ENCODE measurements at places on chromosomes 3 and 15.

DNA sequence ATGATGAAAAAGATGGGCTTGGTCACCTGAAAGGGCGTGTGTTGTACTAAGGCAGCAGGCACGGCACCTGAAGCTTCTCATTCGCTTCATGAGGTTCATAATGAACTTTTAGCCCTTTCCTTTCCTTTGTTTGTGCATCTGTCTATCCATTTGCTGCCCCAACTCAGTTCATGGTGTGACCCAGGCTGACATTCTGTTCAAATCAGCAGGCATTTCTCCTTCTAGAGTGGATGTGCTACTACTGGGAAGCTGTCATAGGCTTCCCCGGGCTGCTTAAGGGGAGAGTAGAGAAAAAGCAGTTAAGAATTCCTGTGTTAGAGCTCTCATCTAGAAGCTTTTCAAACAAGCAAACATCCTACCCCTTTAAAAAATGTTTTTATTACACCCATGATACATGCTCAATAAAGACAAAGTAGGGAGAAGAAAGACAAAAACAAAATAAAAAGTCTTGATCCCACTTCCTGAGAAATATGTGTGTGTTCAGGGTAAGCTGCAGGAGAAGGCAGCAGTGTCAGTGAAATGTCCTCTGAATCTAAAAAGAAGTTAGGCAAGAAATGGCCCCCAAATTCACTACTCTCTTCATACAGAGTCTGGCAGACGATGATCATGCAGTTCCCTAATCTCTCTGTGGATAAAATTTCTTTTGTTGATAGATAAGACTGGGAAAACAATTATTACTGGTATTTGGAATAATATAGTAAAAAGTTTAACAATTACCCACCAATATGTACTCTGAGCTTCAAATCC, 136.9 kb upstream of the PFN2 start:
- DNase-seq: no peak

DNA sequence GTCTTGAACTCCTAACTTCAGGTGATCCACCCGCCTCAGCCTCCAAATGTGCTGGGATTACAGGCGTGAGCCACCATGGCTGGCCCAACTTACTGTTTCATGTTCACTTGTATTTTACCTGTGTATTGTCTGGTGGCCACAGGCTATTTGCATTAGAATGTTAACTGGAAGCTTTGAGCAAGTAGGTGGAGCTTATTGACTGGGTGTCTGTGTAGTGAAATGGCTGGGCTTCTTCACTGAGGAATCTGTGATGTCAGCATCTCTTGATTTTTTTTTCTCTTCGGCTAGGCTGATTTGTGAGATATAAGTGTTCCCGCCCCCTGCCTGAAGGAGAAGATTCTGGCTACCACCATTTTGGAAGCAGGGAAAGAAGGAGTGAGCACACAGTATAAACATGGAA, 237.8 kb upstream of the PEX5L start:
- DNase-seq: no peak

DNA sequence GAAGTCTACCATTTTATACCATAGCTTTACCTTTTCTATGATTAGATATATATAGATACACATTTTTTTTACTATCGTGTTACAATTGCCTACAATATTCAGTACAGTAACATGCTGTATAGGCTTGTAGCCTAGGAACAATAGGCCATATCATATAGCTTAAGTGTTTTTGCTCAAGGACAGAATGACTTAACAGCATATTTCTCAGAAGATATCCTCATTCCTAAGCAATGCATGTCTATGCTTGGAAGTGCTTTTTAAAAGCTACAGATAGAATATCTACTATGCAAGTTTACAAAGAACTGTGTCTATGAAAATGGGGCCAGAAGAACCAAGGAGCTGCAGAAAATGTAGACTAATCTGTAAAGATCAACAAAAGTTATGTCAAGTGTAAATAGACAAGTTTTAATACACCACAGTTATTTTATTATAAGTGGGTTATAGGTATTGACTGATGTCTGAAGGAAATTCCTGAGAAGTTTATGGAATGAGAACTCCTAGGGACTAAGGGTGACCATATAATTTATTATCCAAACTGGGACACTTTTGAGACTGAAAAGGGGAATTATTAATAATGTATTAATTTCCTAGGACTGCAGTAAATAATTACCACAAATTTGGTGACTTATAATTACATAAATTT, 138.7 kb upstream of the TGFBR2 start:
- no peak for DNase-seq

DNA sequence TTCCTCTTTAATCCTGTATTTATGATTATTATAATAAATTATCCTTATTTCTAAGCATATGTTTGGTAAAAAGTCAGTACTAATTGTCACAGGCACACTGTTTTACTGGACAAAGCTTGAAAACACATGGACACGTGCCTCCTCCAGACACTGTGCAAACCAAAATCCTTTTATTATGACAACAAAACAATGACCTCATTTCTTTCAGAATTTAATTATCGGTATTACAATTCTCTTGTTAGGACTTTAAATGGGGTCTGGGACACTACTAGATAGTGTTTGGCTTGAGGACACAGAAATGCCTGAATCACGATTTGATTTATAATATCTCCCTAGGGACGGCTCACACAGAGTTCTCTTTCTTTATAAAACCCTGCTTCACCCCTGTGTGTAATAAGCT, 107.3 kb upstream of the IGSF10 start:
- DNase-seq: no peak

- no peak for DNase-seq
These were observed 11.2 kb upstream of the DCAF1 start for GRCh38 chr3:51510996-51511395.

DNA sequence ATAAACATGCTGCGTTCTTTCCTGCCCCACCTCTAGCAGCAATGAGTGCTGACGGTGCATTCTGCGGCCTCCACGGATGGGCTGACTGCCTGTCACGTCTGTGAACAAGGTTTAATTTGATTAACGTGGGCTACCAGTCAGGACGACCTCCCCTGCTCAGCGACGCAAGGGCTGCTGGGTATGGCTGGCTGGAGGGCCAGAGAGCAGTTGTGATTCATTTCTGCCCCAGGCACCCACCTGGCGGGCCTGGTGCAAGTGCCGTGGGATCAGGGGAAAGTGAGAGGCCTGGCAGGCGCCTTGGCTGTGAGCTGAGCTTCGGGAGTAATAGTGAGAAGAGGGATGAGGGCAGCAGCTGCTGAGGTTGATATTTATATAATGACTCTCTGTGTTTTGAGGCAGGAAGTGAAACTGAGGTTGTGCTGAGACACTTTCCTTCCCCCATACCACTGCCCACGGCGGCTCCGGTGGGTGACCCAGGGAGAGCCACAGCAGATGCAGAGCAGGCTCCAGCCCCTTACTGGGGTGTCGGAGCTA, 190.4 kb upstream of the BCL6 start:
- no peak for DNase-seq

DNA sequence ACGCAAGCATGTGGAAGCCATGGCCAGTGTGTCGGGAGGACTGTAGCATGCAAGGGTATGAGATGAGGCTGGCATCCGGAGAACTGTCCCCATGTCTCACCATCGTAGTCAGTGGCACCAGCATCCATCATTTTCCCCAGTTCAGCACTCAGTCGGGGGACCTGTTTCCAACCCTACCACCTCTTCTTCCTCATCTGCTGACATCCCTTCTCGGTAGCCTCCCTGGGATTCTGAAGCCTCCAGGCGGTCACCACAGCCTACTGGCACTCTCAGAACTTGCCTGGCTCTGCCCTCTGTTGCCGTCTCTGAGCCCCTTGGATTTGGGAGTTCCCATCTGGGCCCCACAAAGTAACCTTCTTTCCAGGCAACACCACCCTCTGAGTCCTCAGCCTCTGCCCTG, 131.1 kb upstream of the ABHD17C start:
- no peak for DNase-seq

DNA sequence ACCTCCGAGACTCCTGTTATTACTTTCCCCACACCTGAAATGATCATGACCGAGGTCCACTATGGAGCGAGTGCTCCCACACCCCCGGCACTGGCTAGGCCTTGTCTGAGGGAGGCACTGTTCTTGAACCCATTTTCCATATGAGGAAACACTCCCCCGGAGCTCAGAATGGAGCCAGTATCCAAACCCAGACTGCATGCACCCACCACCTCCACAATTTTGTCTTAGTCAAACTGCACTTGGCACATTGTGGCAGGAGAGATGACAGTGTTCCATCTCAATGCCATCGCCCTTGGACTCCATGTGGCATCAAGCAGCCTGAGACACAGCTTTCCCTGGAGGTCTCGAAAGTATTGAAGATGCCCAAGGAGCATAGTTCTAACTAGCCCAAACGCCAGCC, 154.1 kb downstream of the NUP210 start:
- DNase-seq: no peak

DNA sequence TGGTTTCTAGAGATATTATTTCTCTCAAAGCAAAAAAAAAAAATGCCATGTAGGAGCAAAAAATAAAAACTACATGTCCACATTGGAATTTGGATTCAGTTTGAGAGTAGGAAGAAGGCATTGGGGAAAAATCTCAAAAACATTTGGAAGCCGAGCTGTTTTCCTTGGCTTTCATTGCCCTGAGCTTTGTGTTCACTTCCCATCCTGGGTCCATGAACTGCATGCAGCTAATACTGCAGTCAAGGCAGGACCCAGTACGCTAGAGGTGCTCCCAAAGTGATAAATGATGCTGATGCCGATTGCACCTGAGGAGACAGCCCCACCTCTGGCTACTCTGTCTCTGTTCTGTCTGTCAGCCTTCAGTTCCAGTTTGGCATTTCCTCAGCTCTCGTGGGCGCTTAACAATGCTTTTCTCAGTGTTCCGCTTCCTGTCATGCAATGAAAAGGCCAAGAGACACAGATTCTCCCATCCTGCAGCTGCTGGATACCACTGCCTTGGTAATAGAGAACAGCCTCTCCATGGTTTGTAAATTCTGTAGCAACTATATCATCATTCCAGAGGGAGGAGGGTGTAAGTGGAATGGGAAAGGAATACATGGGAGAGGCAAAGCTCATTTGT, 181.8 kb downstream of the RYR3 start:
- no peak for DNase-seq

DNA sequence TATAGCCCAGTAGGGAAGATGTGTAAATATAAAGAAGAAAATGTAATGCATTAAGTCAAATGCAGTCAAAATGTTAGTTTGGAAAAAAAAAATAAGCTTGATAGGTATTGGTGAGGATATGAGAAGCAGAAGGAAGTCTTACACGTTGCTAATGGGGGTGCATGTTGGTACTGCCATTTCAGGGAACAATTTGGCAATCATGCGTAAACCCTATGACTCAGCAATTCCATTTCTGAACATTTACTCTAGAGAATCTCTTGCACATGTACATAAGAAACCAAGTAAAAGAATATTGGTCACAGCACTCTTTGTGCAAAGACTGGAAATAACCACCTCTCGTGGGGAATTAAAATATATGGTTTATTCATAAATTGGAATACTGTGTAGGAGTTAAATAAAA, 35.5 kb upstream of the TIMP4 start:
- peak; percentile 71 for DNase-seq

DNA sequence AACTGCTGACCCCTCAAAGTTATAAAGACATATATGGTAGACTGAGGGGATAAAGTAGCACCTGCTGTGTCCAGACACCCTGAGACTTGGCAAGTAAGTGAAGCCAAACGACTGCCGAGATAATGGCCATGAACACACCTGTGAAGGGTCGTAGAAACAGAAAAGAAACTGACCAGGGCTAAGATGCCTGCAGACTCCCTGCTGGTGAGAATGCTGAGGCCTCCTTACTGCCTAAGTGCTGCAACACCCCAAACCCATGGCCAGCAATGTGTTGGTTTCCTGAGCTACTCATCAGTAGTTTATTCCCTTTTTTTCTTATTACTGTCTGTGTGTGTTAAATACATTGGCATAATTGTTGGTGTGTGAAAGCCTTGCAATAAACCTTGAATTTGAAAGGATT, 233.8 kb downstream of the ZNF385D start:
- no peak for DNase-seq

GRCh38 chr3:152583963-152584362, 251.0 kb upstream of the P2RY1 start:
- no peak for DNase-seq

DNA sequence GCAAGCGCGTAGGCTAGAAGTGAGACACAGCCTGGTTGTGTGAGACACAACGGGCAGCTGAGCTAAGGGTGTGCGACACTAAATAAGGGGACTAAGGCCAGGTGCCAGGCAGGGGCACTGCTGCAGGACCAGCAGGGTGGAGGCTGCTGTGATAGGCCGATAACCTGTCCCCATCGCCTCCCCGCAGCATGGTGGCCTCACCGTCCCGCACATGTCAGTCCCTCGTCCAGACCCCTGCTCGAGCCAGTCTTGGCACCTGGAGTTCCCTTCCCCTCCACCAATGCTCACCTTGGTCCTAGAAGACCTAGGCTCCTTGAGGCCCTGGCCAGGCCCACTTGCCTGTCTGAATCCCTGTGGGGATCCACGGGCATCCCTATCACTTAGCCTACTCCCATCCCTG, 96.1 kb downstream of the HMG20A start:
- DNase-seq: no peak

DNA sequence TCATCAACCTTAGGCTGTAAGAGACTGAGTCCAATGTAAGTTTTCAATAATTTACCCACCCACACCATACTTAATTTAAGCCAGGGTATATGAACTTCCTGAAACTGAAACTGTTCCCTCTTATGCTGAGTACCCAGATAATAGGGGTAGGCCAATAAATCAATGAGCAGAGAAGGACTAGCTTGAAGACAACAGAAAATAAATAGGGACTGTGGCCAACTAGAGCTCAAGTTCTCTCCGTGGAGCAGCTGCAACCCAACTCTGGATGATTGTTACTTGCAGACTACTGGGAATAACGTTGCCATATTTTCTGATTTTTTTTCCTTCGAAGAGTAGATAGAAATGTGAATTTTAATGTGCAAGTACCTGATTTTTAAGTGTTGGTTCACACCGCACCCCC, 128.0 kb downstream of the ATG7 start:
- DNase-seq: no peak

DNA sequence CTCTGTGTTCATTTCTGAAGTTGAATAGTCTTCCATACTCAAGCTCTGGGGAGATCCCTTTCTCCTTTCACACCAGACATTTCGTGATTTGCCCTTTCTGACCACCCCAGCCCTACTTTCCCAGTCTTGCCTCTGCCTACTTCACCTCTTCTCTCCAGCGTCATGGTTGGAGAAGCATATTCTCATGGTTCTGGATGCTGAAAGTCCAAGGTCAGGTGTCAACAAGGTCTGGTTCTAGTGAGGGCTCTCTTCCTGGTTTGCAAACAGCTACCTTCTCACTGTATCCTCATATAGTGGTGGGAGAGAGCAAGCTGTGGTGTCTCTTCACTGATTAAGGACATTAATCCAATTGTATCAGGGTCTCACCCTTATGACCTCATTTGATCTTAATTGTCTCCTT, 169.4 kb downstream of the IGF1R start:
- no peak for DNase-seq

DNA sequence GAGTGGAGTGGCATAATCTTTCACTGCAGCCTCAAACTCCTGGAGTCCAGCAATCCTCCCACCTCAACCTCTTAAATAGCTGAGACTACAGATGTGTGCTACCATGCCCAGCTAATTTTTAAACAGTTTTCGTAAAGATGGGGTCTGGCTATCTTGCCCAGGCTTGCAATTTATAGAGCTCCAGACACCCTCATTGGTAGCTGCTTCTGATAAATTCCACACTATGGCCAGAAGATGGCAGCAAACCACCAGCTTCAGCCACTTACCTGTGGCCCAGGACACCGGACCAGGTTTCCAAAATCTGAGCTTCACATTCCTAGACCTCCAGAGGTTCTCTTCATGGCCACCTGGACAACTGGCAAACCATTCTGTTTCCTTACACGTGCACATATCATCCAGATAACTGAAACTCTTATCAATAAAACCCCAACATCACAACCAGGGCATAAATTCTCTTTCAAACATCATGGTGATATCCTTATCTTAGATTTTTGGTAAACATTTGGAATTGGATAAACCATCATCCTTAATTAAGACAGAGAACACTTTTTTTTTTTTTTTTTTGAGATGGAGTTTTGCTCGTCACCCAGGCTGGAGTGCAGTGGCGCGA, 28.9 kb downstream of the FBXW12 start:
- no peak for DNase-seq
